Stimulated activated CD4-positive, alpha-beta T cell treated with anti-CD3 and anti-CD28 coated beads, Interleukin-4, amount 100 ng/mL, for 48 hours (primary cell): ENCODE measurements at places on chromosomes 2 and 18.

- DNase-seq, result no peak
Measured at GRCh38 chr2:219611306-219611705, 13.6 kb downstream of the STK11IP start.

DNA sequence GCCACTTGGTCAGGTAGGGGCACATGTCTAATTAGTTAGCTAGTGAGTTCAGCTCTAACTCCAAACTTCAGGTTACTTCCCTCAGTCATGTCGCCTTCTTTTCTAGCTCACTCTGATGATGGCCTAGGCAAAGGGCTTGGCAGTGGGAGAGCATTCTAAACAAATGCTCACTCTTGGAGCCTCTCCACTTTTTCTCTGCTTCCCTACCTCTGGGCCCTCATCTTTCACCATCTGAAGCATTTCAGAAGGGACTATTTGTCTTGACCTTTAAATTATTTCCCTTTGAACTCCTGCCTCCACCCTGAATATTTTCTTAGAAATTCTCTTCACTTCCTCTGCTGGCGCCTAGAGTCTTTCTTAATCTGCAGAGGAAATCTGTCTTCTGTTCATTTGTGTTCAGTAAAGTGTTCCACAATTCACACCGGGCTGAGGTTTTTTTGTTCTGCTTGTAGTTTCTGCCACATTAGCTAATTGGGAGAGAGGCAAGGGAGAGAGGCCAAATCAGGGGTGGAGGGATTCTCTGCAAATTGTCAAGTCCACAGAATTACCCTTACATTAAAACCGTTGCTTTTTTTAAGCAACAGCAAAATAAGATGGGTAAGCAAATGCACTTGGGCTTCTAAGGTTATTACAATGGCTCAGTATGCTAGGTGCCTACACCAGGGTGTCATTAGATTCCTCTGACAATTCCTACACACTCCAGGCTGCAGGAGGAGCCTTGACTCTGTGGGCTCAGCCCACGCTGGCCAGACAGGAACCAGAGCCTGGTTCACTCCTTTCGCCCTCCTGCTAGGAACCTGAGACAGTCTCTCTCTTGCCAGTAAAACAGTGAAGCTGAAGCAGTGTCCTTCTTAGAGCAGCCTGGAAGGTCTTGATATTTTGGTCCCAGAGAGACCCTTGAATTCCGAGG, 5.5 kb downstream of the MSGN1 start:
- no peak for DNase-seq

DNA sequence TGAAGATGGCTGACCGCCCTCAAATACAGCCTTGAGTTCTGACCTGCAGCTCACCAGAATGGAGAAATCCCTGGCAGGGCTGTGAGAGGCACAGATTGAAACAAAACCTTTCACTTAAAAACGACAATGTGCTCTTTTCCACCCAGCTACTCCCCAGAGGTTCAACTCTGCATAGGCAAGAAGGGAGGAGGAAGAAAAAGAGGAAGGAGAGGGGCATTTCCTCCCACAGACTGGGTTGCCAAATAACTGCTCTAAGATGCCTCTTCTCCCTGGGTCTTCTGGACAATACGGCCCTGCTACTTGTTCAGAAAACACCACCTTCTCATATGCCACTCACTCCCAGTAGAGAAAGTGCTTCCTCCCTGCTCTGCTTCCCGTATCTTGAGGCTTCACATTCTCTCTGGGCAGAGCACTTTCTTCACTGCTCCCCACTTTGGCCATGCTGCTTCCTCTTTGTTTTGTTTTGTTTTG, 136.4 kb upstream of the SLC1A4 start:
- no peak for DNase-seq

DNA sequence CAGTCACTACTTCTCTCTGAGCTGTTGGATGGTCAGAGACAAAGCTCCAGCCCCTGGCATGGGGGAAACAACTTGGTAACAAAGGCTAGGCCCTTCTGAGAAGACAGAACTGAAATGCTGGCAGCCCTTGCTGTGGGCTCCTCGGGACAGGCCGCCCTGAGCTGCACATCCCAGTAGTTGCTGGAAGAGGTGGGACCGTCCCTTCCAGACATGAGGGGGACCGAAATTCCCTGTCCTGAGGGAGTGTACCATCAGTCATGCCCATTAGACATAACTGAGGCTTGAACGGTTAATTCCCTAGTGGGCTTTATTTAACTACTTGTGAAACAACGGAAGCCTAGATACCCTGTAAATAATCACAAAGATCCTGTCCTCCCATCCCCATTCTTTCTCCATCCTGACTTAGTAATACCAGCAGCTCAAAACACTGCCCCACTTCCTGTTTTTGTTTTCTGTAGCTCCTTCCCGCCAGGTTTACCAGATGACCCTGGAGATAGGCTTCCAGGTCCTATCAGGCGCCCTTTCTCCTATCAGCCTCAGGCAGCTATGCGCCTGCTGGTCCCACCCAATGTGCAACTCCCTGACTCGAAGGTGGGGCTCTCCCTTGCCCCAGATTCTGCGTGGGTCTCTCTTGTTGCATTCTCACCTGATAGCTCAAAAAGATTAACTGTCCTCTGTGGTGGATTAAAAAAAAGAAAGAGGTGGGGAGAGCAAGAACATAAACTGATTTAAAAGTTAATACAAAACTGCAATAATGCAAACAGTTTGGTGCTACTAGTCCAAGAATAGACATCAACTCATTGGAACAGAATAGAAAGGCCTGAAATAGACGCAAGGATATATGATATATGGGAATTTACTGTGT, 37.0 kb upstream of the NT5DC4 start:
- DNase-seq, result no peak

- no peak for DNase-seq
Measured at GRCh38 chr2:203167751-203168150, 71.1 kb upstream of the CYP20A1 start.

GRCh38 chr2:102052365-102052764, 60.6 kb downstream of the IL1R2 start:
- DNase-seq, result no peak

- no peak for DNase-seq
Measured at GRCh38 chr2:107627164-107627563, 199.5 kb upstream of the RGPD4 start.

GRCh38 chr2:15667809-15668556, 76.3 kb downstream of the DDX1 start:
- no peak for DNase-seq

- DNase-seq, result no peak
Measured at GRCh38 chr2:164134336-164134735, 398.5 kb upstream of the FIGN start.

GRCh38 chr2:132670496-132671150, 618 bp upstream of the LYPD1 start:
- DNase-seq, result no peak

DNA sequence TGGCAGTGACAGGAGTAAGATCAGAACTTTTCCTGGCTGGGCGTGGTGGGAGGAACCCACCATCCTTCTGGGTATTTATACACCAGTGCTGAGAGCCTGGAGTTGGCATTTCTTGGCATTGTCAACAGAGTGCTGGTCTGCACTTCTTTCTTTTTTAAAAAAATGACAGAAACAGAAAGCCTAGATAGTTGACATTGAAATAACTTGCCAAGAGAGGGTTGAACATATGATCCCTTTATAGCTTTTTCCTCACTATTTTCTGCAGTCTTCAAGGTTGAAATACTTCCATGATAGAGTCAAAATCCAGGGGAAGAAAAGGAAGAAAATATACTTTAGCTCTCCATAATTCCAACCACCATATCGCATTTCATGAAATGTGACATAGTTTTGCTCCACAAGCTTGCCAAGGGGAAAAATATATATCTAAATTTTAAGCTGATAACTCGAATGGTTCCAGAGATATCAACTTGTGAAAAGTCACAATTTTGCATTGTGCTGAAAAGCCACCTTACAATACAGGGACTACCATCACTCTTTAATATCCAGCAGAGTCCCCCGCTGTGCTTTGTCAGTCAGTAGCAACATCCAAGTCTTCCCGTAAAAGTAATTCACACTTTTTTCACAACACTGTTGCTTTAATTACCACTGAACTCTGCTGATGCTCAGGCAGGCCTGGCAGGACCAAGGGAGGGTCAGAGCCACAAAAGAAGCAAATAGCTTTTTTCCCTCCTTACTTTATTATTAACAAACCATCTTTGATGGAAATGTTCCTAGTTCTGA, 764.9 kb upstream of the FANCL start:
- no peak for DNase-seq

DNA sequence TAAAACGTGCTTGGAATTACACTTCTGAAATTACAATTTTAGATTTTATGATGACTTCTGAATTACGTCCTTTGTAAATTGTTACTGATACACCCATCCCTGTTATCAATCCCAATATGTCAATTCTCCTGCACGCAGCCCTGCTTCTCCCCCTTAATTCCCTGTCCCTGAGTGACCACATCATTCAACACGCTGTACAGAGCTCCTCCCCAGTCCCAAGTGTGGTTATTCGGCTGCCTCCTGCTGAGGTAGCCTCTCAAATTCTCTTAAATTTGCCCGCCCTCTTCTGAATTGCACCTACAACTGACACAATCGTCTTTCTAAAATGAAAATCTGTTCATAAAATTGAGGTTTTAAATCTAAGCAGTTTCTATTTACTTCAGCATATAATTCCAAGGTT, 10.1 kb downstream of the SERPINB8 start:
- no peak for DNase-seq

DNA sequence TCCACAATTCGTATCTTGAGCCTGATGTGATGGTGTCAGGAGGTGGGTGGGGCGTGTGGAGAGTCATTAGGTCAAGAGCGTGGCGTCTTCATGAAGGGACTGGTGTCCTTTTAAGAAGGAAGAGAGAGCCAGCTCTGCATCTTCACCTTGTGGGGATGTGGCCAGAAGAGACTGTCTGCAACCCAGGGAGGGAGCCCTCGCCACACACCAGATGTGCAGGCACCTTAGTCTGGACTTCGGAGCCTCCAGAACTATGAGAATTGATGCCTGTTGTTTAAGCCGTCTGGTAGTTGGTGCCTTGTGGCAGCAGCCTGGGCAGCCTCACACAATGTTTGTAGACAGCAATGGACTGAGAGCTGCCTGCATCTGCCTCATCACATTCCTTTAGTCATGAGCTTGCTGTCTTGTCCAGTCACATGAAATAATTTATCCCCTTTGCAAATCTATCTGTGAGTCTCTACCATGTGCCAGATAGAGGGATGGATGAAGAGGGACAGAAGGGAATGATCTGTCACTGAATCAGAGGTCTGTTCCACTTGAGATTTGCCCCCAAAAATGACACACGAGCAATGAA, 61.0 kb downstream of the MYT1L start:
- DNase-seq, result no peak

DNA sequence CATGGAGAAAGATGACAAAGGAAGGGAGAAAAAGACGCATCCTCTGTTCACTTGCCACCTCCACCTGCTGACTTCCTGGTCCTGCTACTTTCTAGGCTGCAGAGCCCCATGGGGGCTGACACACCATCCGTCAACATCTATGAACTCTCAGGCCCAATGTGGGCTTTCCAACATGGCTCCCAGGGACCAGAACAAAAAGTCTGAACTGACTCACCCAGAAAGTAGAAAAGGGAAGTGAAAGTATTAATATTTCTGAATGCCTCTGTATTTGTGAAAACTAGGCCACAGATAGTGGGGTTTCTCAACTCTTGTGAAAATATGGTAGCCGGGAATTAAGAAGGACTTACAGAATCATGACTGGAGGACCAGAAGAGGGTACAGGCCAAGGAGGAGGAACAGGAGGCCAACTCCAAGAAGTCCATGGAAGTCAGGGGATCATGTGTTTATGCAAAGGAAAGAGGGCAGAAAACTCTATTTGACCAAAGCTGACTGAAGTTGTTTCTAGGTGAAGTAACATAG, 123.1 kb upstream of the CAB39 start:
- no peak for DNase-seq

DNA sequence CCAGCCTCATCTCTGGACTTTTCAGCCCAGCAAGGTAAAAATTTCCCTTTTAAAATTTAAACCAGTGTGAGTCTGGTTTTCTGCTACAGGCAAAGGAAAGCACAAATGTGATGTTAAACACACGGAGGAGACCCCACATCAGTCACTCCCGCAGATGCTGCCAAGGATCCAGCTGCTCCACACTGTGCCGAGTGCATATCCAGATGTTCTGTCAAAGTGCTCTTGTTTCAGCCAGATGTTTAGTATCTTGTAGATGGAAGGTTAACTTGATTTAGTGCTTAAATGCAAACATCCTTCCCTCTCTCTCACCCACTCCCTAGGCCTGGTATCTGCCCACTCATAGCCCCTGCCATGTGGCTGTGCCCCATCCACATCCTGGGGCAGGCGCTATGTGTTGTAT, 15.8 kb upstream of the ATOH8 start:
- DNase-seq, result no peak

GRCh38 chr2:201126308-201127151, 10.6 kb downstream of the CFLAR start:
- no peak for DNase-seq

GRCh38 chr2:134712736-134713135, 6.1 kb downstream of the TMEM163 start:
- no peak for DNase-seq

- DNase-seq, result no peak
Measured at GRCh38 chr18:6855767-6856166, 126.3 kb downstream of the ARHGAP28 start.

DNA sequence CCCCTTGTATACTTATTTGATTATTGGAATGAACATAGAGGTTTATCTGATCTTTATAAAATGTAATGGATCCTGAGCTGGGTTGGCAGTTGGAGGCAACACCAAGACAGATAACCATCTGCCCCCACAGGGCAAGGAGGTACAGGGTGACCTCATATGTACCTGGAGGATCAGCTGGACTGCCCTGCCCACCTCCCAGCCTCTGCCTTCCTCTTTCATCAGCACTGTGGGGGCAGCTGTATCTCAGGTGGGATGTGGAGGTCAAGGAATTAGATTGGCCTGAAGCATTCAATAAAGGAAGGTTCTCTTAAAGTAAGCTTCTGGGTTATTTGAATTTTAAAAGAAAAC, 92.6 kb downstream of the LYPD6 start:
- no peak for DNase-seq

GRCh38 chr2:26576565-26577441, 64.4 kb downstream of the CIB4 start:
- DNase-seq, result no peak

DNA sequence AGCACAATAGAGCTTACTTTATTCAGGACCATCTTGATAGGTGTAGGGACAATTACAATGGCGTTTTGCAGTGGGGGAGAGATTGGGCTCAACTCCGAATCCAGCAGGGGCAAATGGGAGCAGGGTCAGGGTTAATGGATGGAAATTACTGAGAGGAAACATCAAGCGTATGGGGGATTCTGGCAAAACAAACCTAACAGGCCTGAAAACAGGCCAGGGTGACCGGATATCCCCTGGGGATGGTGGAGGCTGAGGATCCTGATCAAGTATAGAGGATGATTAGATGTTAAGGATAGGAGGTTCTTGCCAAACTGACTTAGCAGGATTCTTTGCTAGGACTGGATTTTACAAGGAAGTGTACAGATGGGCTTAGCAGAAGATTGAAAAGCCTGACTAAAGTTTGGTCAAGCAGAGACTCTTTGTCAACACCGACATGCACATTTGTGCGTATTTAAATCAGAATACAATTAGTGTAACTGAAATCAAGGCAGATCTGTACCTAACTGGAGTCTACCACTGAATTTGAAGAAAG, 54.5 kb upstream of the GPR45 start:
- DNase-seq, result no peak
